Vagina (tissue), 2 donors: ENCODE measurements at places on chromosomes 7 and 10.

DNA sequence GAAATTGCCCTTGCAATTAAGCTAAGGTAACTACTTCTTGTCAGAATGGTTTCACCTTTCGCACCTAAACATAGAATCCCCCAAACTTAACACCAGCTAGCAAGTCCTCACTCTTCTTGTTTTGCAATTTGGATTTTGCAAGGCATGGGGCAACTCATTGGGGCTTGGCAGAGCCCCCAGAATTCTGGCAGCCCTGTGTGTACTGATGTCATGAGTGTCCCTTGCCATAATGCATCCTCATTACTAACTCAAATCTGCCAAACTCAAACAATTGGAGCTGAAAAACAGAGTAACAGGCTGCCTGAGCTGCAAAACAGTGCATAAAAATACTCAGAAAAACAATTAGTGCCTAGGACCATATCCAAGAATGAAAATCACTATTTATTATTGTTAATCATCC, 7.9 kb upstream of the XPNPEP1 start:
- DNase-seq, result no peak
- no peaks in the 10 kb centered on the region for H3K36me3 ChIP-seq
- H3K27me3 ChIP-seq, result no peaks in the 10 kb centered on the region
- H3K4me3 ChIP-seq, result no peak overlapping the region

GRCh38 chr10:113872139-113873030, 17.9 kb downstream of the NHLRC2 start:
- no peak for DNase-seq
- no peak overlapping the region for H3K27ac ChIP-seq
- H3K4me3 ChIP-seq, result no peak overlapping the region
- no peaks in the 10 kb centered on the region for H3K36me3 ChIP-seq
- H3K4me1 ChIP-seq, result peaks cover 5% of the 10 kb centered on the region

DNA sequence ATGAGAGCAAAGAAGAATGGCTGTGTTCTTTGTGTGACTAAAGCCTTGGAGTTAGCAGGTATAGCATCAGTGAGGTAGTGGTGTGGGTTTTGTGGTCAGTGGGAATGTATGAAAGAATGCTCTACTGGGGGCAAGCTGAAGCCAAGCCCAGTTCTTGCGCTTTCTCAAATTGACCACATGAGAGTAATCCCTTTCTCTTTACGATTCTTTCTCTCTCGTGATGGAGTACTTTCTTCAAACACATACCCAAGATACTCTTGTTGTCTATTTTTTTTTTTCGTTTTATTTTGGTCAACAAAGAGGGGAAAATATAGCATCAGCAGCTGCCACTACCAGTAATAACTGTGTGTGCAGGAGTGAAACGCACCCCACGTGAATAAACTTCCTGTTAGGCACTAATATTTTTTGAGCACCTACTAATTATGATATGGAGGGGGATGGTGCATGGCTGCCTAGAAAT, 8.4 kb upstream of the PANK1 start:
- H3K4me3 ChIP-seq, result no peak overlapping the region
- H3K36me3 ChIP-seq, result no peaks in the 10 kb centered on the region
- H3K27ac ChIP-seq, result no peak overlapping the region
- DNase-seq, result no peak

- H3K4me3 ChIP-seq, result no peak overlapping the region
- peak overlapping the region; percentile 42 for H3K27ac ChIP-seq
- peaks cover 24% of the 10 kb centered on the region for H3K4me1 ChIP-seq
These were observed 121.6 kb downstream of the EGFR start for GRCh38 chr7:55140221-55140940.

- H3K4me3 ChIP-seq, result no peak overlapping the region
- no peak overlapping the region for H3K27ac ChIP-seq
- no peaks in the 10 kb centered on the region for H3K4me1 ChIP-seq
- no peaks in the 10 kb centered on the region for H3K36me3 ChIP-seq
These were observed 222.8 kb downstream of the PTN start for GRCh38 chr7:137120690-137121089.

DNA sequence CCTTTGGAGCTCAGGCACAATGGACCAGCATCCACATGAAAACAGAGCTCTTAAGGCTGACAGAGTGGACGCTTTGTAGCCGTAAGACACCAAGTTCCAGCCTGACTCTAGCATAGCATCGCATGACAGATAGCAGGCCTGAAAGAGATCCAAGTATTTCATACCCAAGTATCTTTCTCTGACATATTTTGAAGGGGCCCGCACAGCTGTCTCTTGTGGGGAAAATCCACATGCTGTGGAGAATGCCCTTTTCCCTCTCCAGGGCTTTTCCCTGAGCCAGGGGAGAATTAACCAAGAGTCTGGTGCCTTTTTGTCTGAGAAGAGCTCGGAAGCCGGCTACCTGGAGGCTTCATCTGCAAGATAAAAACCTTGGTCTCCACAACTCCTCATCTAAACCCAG, 51.0 kb downstream of the CFAP46 start:
- no peaks in the 10 kb centered on the region for H3K27me3 ChIP-seq
- H3K4me1 ChIP-seq, result peaks cover 6% of the 10 kb centered on the region
- no peak overlapping the region for H3K4me3 ChIP-seq

DNA sequence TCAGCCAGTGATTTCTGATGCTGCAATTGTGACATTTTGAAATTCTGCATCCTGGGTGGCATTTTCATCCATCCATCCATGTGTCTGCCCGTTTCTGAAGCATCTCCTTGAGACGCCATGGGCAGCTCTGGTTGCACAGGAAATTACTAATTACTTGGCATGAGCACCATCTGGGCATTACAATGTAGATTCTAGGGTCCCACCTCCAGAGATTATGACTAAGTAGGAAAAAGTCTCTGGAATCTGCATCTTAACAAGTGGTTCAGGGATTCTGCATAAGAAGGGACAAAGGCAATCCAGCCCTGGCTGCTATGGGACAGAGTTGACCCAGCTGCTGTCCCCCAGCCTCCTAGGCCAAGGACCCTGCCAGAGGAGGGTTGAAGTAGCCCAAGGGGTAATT, 65.3 kb downstream of the CUZD1 start:
- DNase-seq, result no peak
- H3K4me1 ChIP-seq, result no peaks in the 10 kb centered on the region
- H3K36me3 ChIP-seq, result no peaks in the 10 kb centered on the region
- no peak overlapping the region for H3K4me3 ChIP-seq
- no peak overlapping the region for H3K27ac ChIP-seq

GRCh38 chr7:26237035-26237807, 35.7 kb downstream of the CBX3 start:
- no peak overlapping the region for H3K27ac ChIP-seq
- no peak overlapping the region for H3K4me3 ChIP-seq
- H3K27me3 ChIP-seq, result no peaks in the 10 kb centered on the region
- no peaks in the 10 kb centered on the region for H3K4me1 ChIP-seq
- no peaks in the 10 kb centered on the region for H3K36me3 ChIP-seq

DNA sequence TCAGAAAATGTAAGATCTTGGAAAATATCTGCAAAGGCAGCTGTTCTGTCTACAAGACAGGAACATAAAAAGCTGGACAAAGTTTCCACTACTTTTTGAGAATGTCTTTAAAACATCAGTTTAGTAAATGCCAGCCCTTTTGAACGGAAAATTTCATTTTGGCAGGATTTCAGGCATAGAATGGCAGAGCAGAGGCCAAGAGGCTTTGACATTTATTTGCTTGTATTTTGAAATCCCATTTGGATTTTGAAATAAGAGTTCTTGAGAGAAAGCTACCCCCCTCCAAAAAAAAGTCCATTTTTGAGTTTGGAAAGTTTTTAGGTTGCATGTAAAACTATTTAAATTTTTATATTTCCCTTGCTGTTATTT, 3.1 kb upstream of the ETV1 start:
- peaks cover 5% of the 10 kb centered on the region for H3K4me1 ChIP-seq
- H3K36me3 ChIP-seq, result no peaks in the 10 kb centered on the region
- H3K27me3 ChIP-seq, result no peaks in the 10 kb centered on the region
- H3K27ac ChIP-seq, result peak overlapping the region; percentile 76
- H3K4me3 ChIP-seq, result peak overlapping the region; percentile 60

- no peak for DNase-seq
- no peaks in the 10 kb centered on the region for H3K4me1 ChIP-seq
- peak overlapping the region; percentile 17 for H3K4me3 ChIP-seq
- peak overlapping the region; percentile 50 for H3K27ac ChIP-seq
These were observed 80.2 kb downstream of the PALS2 start for GRCh38 chr7:24653316-24654085.

DNA sequence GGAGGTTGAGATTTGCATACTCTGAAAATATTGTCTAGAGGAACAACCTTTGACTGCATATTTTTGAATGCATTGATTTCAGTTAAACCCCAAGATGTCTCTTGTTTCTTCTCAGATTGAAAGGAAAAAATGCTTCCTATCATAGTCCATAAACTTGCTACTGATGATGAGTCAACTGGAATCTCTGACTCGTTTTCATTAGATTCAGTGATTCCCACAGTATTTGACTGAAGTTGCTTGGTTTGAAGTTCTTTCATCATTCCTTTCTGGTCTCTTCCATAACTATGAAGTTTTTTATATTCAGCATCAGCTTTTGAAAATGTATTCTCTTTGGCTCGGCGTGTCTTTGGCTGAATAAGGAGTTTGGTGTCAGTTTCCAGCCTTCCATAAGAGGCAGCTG, 10.7 kb downstream of the PEX1 start:
- no peak for DNase-seq
- H3K4me1 ChIP-seq, result no peaks in the 10 kb centered on the region
- no peaks in the 10 kb centered on the region for H3K27me3 ChIP-seq
- H3K4me3 ChIP-seq, result no peak overlapping the region

DNA sequence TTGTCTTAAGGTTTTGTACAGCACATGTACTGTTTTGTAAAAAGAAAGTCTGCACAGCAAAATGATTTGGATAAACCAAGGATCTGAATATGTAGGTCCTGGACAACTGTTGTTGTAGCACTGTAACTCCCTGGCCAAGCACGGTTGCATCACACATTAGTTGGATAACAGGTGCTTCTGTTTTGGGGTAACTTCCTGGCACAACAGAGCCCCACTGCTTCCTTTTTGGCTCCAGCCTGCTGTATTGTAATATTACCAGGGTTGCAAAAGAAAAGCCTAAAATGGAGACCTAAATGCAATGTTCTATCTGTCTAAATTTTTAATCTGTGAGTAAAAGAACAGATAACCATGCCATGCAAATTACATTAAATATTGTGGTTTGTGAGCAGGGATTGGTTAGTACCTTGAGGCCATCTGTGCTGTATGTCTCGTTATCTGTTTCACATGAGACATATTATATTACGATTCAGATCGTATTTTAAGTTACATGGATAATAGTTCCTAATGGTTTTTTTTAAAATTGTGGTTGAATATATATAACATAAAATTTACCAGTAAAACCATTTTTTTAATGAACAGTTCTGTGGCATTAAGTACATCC, 27.5 kb upstream of the WAC start:
- no peaks in the 10 kb centered on the region for H3K36me3 ChIP-seq
- no peak overlapping the region for H3K4me3 ChIP-seq
- no peaks in the 10 kb centered on the region for H3K27me3 ChIP-seq
- no peak for DNase-seq

GRCh38 chr10:99429517-99430095, 818 bp downstream of the GOT1 start:
- H3K36me3 ChIP-seq, result peaks cover 13% of the 10 kb centered on the region
- peak overlapping the region; percentile 87 for H3K27ac ChIP-seq
- no peak for DNase-seq
- peak overlapping the region; percentile 55 for H3K4me3 ChIP-seq
- peaks cover 26% of the 10 kb centered on the region for H3K4me1 ChIP-seq

DNA sequence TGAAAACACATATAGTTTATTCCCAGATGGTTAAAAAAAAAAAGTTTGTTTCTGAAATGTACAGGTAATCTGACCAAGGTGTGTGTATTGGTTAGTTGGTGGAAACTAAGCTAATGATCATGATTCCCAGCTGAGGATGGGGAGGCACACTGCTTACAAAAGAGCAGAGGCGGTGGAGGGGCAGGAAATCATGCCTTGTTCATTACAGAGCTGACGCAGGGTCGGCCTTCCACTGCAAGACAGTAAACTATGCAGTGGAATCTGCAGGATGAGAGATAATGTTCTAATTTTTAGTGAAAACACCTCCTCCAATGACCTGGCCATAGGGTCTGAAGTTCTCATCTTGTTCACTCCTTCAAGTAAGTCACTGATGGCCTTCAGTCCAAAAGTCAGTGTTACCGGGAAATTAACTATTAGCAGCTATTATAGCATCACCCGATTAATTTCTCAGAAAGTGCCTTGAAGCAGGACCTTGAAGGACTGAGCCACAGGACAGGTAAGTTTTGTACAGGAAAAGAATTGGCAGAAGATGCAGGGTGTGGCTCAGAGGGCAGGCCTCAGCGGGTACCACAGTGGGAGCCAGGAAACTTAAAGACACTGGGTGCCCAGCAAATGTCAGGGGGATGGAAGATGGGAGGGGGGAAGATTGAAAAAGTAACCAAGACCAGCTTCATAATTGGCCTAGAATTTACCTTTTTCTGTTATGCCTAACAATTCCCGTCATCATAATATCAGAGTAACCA, 36.0 kb downstream of the MYOF start:
- peak overlapping the region; percentile 99 for H3K27ac ChIP-seq
- H3K4me3 ChIP-seq, result no peak overlapping the region
- peaks cover 20% of the 10 kb centered on the region for H3K36me3 ChIP-seq
- DNase-seq, result no peak
- H3K27me3 ChIP-seq, result no peaks in the 10 kb centered on the region
- peaks cover 55% of the 10 kb centered on the region for H3K4me1 ChIP-seq

GRCh38 chr10:69466689-69467088, 15.4 kb downstream of the TSPAN15 start:
- peaks cover 25% of the 10 kb centered on the region for H3K4me1 ChIP-seq
- no peaks in the 10 kb centered on the region for H3K36me3 ChIP-seq
- no peak overlapping the region for H3K4me3 ChIP-seq
- DNase-seq, result no peak
- no peak overlapping the region for H3K27ac ChIP-seq

DNA sequence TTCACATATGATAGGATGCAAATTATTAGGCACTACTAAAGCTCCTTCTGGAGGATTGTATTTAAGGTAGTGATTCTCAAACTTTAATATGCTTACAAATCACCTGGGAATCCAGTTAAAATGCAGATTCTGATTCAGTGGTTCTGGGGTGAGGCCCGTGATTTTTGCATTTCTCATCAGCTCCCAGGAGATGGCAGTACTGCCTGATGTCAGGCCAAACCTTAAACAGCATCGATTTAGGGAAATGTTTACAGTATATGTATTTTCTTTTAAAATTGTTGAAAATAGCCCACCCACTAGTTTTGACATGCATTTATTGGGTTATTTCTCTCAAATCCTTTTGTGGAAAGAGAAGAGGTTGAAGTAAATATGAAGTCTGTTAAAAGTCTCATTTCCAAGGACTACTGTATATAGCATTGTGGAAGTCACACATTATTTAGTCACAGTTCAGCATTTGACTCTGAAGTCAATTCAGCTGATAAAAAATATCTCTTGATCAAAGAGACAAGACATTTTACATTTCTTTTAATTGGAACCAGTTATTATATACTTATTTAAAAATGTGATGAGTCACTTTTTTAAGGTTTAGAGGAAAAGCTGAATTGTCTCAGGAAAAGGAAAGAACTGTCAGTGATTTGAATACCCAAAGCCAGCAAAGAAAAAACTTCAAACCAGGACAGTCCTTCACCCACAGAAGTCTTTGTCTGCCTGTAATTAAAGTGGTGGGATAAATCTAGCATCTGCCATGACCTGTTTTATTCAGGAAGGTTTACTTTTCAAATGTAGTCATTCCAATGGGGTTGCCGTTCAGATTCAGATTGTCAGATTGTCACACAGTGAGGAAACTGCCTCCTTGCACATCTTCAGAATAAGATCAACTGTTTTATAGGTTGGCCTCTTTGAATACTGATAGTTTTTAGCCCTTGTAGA, 21.1 kb upstream of the HBP1 start:
- no peak overlapping the region for H3K4me3 ChIP-seq
- DNase-seq, result no peak
- peaks cover 7% of the 10 kb centered on the region for H3K4me1 ChIP-seq
- no peaks in the 10 kb centered on the region for H3K36me3 ChIP-seq

GRCh38 chr7:129263168-129263567, 38.3 kb downstream of the AHCYL2 start:
- no peaks in the 10 kb centered on the region for H3K4me1 ChIP-seq
- no peak overlapping the region for H3K27ac ChIP-seq
- H3K36me3 ChIP-seq, result no peaks in the 10 kb centered on the region
- H3K4me3 ChIP-seq, result no peak overlapping the region
- no peak for DNase-seq
- H3K27me3 ChIP-seq, result no peaks in the 10 kb centered on the region
